GM12864 (cell line): ENCODE measurements at places on chromosomes 7 and 10.
A peak's percentile ranks its signal among the peaks of the same experiment; 100 is the strongest.

DNA sequence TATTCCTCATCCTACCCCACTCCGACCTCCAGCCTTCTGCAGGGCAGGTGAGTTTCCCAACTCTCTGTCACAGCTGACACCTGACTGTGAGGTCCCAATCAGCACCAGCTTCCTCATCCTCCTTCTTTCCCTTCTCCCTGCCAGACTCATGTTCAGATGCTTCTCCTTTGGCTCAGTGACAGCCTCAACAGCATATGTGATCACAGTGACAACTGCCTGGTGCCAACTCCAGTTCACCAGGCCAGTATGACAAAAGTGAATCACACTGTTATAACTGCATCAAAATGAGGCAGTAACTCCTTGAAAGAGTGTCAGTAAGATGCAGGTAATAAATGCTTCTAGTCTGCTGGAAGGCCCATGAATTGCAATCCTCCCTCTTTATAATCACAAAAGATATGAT, 46.8 kb upstream of the NFE2L3 start:
- DNase-seq: no peak

DNA sequence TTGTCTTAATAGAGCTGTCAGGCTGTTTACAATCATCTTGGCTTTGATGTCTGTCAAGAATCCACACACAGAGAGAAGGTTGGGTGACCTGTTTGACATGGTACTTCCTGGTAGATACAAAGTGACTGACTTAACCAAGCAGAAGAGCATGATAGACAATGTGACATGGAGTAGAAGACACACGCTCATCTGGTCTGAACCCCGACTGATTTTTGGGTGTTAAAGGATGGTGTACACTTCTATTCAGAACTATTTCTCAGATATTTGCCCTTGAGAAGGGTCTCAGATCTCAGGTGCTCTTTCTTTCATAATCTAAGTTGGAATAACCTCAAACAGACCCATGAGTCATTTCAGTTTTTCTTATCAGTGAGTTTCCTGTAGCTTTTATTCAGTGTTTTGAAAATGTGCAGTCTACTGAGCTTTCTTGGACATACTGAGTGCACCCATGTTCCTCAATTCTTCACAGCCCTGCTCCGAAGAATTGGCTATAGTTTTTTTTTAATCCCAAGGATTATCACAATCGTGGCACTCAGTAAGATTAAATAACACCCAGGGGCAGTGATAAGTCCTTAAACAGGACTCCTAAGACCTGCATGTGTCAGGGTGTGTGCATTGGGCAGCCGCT, 46.4 kb upstream of the NXPH1 start:
- peak; percentile 27 for DNase-seq

- no peak for DNase-seq
Observed at GRCh38 chr10:88931548-88931947, 21.0 kb downstream of the ACTA2 start.

GRCh38 chr7:140671966-140672365, 779 bp upstream of the ADCK2 start:
- DNase-seq: no peak

GRCh38 chr7:128743112-128743772, 4.1 kb downstream of the CALU start:
- no peak for DNase-seq

DNA sequence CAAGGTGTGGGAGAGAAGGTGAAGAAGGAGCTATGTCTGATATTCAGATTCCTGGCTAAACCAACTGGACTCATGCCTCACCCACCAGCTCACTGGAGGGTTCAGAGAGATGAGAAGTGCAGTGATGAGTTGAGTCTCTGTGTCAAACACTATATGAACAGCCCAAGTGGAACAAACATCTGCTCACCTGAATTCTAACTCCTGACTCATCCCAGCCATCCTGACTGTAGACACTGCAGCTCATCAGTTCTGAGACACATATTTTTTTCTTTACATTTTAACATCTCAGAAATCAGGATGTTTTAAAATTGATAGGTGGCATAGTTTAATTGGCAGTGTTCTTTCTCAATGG, 27.3 kb downstream of the GSDME start:
- no peak for DNase-seq

DNA sequence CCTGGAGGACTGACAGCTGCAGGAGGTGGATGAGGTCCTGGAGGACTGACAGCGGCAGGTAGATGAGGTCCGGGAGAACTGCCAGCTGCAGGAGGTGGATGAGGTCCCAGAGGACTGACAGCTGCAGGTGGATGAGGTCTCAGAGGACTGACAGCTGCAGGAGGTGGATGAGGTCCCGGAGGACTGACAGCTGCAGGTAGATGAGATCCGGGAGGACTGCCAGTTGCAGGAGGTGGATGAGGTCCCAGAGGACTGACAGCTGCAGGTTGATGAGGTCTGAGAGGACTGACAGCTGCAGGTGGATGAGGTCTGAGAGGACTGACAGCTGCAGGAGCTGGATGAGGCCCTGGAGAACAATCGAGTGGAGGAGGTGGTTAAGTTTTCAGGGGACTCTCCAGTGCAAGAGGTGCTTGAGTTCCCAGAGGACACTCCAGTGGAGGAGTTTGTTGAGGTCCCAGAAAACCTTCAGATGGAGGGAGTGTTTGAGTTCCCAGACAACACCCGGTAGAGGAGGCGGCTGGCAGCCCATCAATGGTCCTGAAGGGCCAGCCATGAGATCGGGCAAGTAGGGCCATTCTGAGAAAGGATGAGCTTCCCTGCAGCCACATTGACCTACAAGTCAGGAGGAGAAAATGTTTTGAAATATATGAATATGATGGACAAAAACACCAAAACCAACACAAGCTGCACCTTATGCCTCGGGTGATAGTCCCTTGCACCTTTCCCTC, 4.7 kb upstream of the EIF5AL1 start:
- DNase-seq: no peak

DNA sequence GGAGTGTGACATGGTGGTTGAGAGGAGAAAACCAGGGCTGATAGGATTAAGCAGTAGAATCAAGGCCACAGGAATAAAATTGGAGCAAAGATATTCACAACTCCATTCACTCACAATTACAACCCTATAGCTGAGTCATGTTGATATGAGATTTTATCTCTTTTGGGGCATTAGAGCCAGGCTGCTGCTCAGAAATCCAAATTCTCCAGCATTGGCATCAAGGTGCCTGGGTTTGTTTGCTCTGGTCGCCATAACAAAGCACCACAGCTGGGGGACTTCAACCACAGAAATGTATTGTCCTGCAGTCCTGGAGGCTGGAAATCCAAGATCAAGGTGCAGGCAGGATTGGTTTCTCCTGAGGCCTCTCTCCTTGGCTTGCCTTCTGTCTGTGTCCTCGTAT, 52.5 kb upstream of the GRB10 start:
- DNase-seq: no peak

GRCh38 chr10:106960812-106961211, 203.7 kb downstream of the SORCS1 start:
- DNase-seq: no peak

GRCh38 chr10:117933036-117933435, 113.7 kb downstream of the RAB11FIP2 start:
- no peak for DNase-seq

DNA sequence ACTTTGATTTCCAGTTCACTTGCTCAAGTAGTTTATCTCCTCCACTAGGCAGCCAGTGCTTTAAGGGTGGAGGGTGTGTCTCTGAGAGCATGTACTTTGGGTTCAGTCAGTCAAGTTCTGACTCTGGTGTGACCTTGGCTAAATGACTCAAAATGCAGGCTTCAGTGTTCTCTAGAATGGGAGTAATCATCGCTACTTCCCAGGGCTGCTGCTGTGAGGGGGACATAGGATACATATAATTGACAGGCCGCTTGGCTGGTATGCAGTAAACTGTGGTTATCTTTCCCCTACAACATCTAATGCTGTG, 3.5 kb downstream of the PTPRE start:
- DNase-seq: no peak

GRCh38 chr10:74753442-74754211, 72.8 kb upstream of the KAT6B start:
- DNase-seq: no peak

- DNase-seq: no peak
Observed at GRCh38 chr7:1659696-1660095, 10.4 kb upstream of the ELFN1 start.

DNA sequence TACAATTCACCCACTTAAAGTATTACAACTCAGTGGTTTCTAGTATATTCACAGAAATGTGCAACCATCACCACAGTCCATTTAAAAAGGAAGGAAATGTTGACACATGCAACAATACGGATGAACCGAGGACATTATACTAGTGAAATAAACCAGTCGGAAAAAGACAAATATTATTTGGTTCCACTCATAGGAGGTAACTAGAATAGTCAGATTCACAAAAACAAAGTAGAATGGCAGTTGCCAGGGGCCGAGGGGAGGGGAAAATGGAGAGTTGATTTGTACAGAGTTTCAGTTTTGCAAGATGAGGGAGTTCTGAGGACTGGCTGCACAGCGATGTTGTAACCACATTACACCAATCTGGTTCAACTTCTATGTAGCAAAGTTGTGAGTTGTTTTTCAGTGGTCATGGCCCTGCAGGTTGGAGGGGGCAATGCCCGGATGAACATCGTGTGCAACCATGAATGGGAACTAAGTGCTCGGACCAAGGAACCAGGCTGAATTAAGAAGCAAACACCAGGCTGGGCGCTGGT, 17.6 kb upstream of the TNPO3 start:
- no peak for DNase-seq

DNA sequence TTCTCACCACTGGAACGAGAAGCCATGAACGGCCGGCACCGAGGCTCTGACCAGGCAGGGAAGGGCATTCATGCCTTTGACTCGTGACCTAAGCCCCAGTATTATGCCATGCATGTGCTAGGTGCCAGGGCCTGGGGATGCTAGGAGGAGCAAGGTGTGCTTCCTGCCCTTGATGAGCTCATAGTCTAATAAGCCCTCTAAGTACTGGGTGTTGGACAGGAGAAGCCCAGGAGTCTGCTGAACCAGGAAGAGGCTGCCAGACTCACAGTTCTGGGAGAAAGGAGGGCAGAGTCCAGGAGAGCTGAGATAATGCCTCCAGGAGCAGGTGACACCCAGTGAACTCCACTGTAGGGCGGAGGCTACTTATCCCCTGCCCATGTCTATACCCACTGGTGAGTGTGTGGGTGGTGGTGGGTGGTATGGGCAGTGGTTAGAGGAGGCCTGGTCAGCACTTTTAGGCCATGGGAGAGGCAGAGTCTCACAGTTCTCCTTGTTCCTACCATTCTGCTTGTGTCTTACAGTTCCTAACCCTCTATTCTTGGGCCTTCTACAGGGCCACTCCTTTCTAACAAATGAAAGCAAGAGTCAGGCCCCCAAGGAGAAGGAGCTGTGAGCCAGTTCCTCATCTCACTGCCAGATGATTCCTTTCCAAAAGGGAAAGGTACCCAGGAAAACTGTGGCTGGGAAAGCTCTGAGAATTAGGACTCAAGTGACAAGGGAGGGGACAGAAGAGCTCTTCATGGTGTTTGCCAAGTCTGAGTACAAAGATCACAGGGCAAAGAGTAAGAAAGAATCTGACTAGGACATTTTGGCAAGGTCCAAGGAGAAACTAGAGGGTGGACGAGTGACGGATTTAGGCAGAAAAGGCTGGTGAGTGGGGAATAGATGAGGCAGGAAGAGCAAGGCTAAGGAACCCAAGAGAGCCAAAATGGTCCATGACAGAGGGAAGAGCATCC, 3.6 kb upstream of the MXI1 start:
- DNase-seq: no peak

DNA sequence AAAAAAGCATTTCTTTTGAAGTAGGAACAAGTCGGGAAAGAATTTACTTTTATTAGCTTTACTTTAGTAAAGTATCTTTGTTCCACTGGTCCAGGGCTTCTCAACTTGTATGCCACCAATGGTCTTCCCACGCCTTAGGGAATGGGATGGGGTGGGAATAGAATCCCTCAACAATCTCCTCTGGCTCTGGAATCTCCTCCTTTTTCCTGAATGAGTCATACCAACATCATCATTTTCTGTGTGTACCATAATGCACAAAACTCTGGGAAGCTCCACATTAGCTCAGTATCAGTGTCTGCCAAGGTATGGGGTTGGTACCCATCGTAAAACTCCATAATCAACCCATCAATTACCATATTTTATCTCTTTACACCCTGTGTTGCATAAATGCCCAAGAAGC, 159.4 kb upstream of the BMPER start:
- no peak for DNase-seq

DNA sequence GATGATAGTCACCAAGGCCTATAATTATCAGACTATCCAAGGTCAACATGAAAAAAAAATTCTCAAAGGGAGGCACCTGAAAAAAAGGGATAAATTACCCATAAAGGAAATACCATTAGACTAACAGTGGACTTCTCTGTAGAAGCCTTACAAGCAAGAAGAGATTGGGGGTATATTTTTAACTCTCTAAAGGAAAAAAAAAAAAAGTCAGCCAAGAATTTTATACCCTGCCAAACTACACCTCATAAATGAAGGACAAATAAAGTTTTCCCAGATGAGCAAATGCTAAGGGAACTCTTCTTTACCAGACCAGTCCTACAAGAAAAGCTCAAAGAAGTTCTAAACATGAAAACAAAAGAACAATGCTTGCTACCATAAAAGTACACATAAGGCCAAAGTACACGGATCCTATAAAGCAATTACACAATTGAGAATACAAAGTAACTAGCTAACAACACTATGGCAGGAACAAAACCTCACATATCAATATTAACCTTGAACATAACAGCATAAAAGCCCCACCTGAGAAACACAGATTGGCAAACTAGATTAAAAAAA, 263.1 kb downstream of the RNLS start:
- DNase-seq: no peak

- no peak for DNase-seq
Observed at GRCh38 chr7:96497567-96497966, 175.7 kb upstream of the SLC25A13 start.

GRCh38 chr10:16520900-16521299, 779 bp downstream of the C1QL3 start:
- no peak for DNase-seq

DNA sequence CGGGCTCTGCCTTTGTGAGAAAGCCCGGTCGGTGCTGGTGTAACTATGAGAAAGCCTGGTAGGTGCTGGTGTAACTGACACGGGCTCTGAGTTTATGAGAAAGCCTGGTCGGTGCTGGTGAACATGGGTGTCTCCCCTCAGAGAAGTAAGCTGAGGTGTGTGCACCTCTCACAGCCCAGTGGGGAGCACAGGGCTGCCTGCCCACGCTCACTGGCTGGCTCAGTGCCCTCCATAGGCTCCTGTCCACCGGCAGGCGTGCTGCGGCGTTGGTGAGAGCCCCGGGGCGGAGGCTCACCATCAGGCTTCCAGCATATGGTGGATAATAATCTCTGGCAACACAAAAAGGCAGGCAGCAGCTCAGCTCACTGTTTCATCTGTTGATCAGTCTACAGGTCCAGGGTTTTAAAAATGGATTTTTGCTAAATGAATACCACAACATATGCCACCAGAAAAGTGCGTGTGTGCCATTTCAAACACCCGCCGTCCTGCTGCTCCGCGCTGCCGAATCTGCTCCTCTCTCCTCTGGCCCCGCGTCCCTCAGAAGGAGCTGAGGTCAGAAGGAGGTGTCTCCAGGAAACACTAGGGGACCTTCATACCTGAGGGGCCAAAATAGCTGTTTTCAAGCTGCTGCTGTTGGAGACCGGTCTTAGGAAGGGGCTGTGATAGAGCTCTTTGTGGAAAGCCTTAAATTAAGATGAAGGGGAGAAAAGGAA, 365.7 kb downstream of the DNAJB6 start:
- no peak for DNase-seq

- no peak for DNase-seq
Observed at GRCh38 chr7:37538945-37539344, 90.3 kb upstream of the ELMO1 start.

GRCh38 chr10:73410897-73411296, 3.0 kb downstream of the ANXA7 start:
- DNase-seq: no peak

GRCh38 chr10:97196223-97197029, 10.7 kb upstream of the SLIT1 start:
- DNase-seq: no peak

- no peak for DNase-seq
Observed at GRCh38 chr7:74287303-74288033, 1.7 kb upstream of the CLIP2 start.
